8988T (cell line): ENCODE measurements at places on chromosomes 16 and 17.
A peak's percentile ranks its signal among the peaks of the same experiment; 100 is the strongest.

DNA sequence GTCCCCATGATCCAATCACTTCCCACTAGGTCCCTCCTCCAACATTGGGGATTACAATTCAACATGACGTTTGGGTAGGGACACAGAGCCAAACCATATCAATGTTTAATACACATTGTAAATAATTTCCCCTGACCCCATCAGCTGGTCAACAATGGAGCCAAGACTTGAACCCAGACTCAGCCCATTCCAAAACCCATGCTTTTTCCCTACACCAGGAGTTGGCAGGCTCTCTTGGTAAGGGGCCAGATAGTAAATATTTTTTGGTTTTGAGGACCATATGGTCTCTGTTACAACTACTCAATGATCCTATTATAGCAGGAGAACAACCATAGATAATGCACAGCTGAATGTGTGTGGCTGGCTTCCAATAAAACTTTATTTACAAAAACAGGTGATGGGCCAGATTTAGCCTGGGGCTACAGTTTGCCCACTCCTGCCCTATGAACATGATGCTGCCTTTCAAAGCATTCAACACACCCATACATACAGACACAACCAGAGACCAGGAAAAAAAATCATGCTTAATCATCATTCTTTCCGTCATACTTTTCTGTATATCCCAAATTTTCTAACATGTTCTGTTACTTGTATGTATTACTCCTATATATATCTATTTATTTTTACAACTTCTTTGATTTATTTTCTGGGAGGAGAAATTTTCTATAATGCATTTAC, 22.1 kb upstream of the MSI2 start:
- DNase-seq = no peak

DNA sequence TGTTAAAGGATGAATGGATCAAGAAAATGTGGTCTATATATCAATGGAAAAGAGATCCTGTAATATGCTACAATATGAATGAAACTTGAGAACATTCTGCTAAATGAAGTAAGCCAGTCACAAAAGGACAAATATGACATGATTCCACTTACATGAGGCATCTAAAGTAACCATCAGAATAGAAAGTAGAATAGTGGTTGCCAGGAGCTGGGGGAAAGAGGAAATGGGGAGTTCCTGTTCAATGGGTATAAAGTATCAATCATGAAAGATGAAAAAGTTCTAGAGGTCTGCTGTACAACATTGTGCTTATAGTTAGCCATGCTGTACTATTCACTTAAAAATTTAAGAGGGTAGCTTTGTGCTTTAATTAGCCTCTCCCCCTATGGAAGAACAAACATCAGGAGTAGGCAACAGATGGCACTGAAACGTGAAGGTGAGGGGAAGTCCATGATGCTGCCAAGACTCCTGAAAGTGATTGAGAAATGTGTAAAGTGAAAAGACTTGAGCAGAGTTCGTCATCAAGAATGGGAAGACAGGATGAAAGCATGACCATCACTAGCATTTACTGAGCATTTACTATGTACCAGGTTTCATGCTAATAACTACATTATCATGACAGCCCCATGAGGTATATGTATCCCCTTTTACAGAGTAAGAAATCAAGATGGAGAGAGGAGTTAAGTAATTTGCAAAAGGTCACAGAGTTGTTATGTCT, 167.2 kb downstream of the CYB561 start:
- DNase-seq = no peak

GRCh38 chr17:74172700-74173099, 30.8 kb upstream of the RPL38 start:
- no peak for DNase-seq

DNA sequence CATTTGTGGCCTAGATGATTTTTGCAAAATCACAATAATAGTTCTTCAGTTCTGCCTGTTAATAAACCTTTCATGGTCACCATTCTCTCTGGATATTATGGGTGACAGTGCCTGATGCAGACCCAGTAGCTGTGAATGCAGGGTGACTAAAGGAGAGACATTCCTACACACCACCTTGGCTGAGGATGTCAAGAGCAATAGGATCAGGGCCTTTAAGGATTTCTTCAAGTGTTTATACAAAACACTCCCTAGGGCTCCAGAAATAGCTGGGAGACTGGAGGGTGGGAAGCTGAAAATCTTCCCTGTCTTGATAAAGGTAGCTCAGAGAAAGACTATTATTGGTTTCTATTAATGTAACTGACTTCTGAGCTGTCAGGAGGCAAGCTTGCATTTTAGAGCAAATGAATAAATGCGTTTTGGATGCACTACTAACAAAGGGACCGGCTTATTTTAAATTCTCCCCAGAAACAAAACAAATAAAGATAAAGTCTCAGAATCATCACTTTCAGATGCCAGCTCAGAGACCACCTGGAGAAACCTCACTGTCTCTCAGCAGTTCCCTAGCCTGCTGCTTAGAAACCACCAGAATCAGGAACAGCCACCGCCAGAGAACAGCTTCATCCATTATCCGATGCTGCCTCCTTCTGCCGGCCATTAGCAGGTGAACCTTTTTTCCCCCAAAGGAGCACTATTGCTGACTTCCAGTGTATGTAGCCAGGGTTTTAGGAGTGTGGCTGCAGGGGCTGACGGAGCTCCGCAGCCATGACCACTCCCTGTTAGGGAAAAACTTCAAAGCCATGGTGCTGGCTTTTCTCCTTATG, 171.4 kb upstream of the DYNLRB2 start:
- DNase-seq = peak; percentile 23

DNA sequence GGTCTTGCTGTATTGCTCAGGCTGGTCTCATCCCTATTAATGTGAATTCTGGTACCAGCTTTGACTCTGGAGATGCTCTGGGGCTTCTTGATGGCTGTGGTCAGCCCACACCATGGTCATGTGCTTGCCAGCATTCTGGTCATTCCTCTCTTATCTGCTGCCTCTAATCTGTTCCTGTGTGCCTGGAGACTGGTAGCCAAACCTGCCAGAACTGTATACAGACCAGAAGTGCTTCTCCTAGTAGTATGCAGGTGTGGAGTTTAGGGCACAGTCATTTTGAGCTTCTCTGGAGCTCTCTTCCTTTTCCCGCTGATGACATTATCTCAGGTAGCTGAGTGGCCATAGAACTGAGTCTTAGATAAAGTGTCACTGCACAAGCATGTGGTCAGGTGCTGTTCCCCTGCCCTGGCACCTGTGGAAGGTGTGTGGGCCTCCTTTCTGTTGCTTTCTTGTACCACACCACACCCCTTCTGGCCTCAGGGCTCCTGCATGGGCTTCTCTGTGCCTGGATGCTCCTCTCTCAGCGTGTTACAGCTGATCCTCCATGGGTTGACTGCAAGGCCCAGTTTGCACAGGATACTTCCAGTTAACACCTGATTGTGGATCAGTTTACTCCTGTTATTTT, 162.7 kb downstream of the SPECC1 start:
- no peak for DNase-seq

- no peak for DNase-seq
These were observed 3.2 kb downstream of the CACNG5 start for GRCh38 chr17:66837885-66838665.

DNA sequence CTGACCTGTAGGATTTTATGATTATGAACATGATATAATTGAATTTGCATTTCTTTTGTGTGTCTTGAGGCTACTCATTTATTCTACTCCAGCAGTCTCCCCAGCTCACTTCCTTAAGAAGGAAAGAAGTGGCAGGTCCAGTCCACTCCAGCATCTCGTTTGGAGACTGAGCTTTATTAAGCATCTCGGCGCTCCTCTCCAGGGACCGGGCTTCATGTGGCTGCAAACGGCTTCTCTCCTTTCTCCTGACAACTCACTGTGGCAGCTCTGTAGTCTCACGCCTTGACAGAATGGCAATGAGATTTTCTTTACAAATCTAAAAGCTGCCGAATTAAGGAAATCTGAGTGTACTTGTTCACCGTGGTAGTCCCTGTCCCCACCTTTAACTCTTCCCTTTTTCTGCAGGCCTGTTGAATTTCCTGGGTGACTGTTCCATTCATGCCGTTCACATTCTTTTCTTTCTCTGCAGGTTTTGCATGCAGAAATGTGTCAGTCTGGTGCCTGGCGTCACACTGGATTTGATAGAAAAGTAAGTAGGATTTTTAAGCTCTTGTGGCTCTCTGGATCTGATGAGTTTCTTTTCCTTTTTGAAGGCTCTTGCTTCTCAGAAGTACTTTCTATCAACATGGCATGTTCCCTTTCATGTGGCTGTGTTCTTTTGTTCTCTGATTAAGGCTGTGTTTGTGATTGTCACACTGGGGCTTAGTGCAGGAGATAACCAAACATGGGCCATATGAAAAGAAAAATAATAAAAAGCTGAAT, 200.5 kb upstream of the CHMP6 start:
- DNase-seq = no peak

DNA sequence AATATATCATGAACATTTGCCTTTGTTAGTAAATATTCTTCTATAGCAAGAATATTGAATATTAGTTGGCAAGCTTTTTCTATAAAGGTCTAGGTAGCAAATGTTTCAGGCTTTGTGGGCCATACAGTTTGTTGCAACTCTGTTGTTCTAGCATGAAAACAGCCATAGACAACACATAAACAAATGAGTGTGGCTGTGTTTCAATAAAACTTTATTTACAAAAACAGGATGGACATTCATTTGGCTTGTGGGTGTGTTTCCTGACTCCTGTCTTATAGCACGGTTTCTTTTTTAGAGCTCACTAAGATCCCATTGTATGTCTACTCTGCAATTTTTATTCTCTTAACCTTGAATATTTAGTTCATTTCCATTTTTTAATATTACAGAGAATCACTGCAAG, 39.0 kb downstream of the ARL4D start:
- DNase-seq = no peak

- no peak for DNase-seq
These were observed 68.3 kb upstream of the ALOX12 start for GRCh38 chr17:6927290-6928126.

GRCh38 chr16:11916524-11917285, 949 bp upstream of the GSPT1 start:
- peak; percentile 21 for DNase-seq
